ENCODE measurements at places on chromosomes 3 and 15.

- DNase-seq: no peak
Observed at GRCh38 chr3:71072287-71072686, 511.2 kb downstream of the FOXP1 start.

DNA sequence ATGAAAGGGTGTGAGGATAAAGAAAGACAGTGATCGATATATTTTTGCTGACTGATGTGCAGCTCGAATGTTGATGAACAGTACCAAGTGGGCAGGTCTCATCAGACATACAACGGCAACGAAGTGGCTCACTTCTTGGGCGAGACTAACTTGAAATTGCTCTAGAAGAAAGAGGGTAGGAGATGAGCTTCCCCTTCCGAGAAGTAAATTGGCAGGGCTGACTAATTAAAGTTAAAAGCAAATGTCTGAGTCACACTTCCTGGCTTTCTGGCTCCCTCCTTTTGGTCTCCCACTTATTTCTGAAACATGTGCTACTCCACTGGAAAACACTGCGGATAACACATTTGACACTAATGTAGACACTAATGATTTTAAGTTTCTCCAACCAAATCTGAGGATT is 228.3 kb downstream of the ABHD5 start:
- no peak for DNase-seq

DNA sequence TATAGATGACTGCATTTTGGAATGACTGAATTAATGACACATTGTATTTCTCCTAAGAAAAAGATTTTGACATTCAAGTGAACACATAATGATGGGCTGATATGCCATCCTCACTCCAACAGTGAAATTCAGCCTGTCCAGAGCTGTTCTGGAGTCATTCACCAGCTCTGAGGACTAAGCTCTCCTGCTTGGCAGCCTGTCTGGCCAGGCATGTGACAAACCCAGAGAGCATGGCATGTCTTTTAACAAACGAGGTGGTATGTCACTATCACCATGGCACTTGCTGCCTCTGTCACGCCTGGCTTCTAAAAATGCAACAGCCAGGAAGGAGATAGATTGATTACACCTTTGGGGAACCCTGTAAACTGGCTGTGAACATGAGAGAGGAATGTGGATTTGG is 1.4 kb downstream of the ACTC1 start:
- DNase-seq: no peak

- no peak for DNase-seq
Observed at GRCh38 chr3:139136469-139137202, 91.9 kb upstream of the PRR23C start.

DNA sequence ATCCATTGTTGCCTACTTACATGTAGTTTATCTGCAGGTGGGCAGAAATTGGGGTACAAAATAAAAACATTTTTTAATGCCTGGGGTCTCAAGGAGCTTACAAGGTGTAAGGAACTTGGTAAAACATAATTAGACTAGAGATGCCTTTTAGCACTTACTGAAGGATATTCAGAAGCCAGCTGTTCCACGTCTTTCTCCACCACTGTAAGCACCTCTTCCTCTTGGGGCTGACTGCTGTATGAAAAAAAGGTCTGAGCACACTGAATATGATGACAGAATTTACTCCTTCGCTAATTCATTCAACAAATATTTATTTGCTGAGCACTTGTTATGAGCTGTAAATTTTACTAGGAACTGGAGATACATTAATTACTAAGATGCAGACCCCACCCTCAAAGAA is 539.1 kb downstream of the UNC13C start:
- no peak for DNase-seq

- no peak for DNase-seq
Observed at GRCh38 chr3:157059181-157059580, 100.8 kb downstream of the CCNL1 start.

DNA sequence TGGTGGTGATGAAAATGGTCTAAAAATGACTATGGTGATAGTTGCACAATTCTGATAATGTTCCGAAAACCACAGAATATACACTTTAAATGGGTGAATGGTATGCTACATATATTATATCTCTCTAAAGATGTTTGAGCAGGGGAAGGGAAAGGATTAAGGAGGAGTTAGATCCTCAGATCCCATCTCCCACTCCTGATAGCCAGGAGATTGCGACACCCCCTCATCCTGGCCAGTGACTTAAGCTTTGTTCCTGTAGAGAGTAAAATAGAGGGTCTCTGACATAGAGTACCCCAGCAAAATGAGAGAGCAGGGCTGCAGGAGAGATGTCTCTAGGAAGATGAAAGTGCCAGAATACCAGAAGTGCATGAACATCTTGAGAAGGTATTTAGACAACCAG is 984.8 kb downstream of the FHIT start:
- DNase-seq: no peak
